Vagina (tissue), 2 donors: ENCODE measurements at places on chromosomes 2 and 18.

DNA sequence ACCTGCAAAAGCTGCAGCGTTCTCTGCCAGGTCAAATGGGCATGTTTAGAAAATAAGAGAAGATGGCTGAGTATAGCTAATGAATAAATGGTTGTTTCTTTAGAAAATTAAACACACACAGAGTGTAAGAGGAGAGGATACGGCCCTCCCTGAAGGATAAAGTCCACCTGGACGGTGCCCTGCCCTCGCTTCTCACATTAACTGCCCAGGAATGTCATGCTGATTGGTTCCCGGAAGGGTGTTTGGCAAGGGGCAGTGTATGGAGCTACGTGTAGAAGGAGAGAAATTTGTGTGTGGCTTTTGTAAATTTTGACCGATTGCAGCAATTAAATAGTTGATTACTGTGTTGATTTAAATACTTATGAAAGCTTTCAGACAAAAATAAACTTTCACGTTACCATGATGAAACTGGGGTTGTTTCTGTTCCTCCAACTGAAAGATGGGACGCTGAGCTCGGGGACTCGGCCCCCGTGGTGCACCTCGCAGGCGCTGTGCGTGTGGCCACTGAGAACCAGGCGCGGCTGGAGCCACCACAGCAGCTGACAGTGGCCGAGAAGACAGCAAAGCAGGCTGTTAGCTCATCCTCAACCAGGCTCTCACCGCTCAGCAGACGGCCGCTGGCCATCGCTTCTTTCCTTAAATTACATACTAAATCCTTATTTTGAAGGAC, 22.7 kb downstream of the MPPE1 start:
- DNase-seq: no peak
- peaks cover 60% of the 10 kb centered on the region for H3K36me3 ChIP-seq
- no peaks in the 10 kb centered on the region for H3K4me1 ChIP-seq

- H3K36me3 ChIP-seq: no peaks in the 10 kb centered on the region
- H3K27me3 ChIP-seq: no peaks in the 10 kb centered on the region
- no peak overlapping the region for H3K27ac ChIP-seq
- H3K4me1 ChIP-seq: peaks cover 18% of the 10 kb centered on the region
- DNase-seq: no peak
- no peak overlapping the region for H3K4me3 ChIP-seq
These were observed 27.4 kb upstream of the SLC3A1 start for GRCh38 chr2:44247924-44248323.

DNA sequence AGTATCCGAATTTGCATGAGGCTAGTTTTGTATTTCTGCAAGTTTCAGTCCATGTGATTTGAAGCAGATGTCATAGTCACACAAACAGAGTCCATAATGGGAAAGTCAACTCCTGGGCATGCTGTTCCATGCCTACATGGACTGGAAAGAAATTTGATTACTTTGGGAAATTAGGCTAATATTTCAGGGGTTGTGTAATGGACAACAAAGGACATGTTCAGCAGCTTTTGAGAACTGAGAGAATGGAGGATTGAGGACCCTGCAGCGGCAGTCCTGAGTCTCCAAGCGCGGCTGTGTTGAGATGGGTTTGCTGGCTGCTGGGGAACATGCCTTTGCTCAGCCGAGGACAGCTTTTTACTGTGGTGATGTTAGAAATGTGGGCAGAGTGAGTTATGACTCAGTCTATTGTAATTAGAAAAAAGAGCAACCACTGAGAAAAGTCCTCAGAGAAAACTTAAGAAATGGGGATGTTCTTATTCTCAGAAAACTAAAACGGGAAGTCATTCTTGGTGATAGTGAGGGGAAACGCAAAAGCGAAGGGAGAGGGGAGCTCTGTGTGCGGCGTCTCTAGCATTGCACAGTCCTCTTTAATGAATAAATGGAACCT, 149.2 kb downstream of the FAM210A start:
- peak overlapping the region; percentile 37 for H3K27ac ChIP-seq
- H3K4me1 ChIP-seq: peaks cover 25% of the 10 kb centered on the region
- no peak overlapping the region for H3K4me3 ChIP-seq
- DNase-seq: no peak
- no peaks in the 10 kb centered on the region for H3K27me3 ChIP-seq

DNA sequence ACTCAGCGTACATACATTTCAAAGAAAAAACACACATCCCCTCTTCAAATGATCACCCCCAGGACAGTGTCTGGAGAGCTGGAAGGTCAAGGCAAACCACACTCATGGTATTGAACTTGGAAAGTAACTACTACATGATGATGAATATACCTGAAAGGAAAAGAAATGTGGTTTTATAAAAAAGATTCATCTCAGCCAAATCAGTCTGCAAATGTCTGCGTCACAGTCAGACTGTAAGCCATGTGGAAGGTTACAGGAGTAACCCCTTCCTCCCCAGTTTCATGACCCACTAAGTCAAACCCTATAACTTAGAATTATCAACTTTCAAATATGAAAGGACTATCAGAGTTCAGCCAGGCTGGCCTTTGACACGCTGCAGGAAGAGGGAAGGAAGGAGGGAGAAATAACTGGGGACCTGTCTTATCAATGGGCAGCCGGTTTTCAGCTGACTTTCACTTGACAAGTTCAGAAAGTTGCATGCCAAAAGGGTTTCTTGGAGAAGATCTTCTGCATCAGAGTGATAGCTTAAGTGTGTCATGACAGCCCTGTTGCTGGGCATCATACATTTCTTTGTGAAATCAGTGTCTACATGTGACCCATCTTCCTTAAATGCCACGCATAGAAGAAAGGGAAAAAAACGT, 7.0 kb upstream of the BMP10 start:
- H3K27ac ChIP-seq: no peak overlapping the region
- no peaks in the 10 kb centered on the region for H3K36me3 ChIP-seq
- H3K4me3 ChIP-seq: no peak overlapping the region
- no peaks in the 10 kb centered on the region for H3K4me1 ChIP-seq
- no peak for DNase-seq

- no peaks in the 10 kb centered on the region for H3K36me3 ChIP-seq
- H3K4me3 ChIP-seq: no peak overlapping the region
- no peak overlapping the region for H3K27ac ChIP-seq
- peaks cover 69% of the 10 kb centered on the region for H3K4me1 ChIP-seq
- no peak for DNase-seq
- H3K27me3 ChIP-seq: no peaks in the 10 kb centered on the region
These were observed 117.4 kb downstream of the STPG4 start for GRCh38 chr2:47037678-47038077.

DNA sequence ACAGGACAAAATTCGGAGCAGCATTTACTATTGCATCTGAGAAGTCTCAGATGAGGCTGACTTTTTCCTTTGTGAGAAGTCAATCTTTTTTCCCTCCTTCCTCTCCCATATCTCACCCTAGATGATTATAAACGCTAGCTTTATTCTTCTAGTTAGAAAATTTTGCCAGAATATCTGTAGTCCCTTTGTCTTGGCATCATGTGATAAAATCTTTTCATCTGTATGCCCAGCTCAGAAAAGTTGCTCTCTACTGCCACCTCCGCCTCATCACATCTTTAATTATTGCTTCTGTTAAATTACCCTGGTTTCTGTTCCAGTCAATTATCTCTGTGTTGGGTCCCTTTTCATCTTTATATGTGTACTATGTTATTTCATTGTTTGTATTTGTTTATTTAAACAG, 210.8 kb upstream of the SLC35G4 start:
- DNase-seq: no peak
- H3K27me3 ChIP-seq: no peaks in the 10 kb centered on the region
- H3K36me3 ChIP-seq: no peaks in the 10 kb centered on the region
- no peak overlapping the region for H3K4me3 ChIP-seq
- H3K4me1 ChIP-seq: no peaks in the 10 kb centered on the region
